Chondrocyte (in vitro differentiated cells): ENCODE measurements at places on chromosomes 2 and 18. TPM values are rescaled to one million over a fixed set of nuclear protein-coding genes. Genes with fewer than 3 reads are reported as not detected.

GRCh38 chr2:196935432-196935831 lies 8.9 kb upstream of the PGAP1 start:
- no peaks in the 10 kb centered on the region for H3K4me1 ChIP-seq
- no peak for DNase-seq
- H3K27ac ChIP-seq, result no peak overlapping the region
- no peaks in the 10 kb centered on the region for H3K27me3 ChIP-seq
- no peaks in the 10 kb centered on the region for H3K36me3 ChIP-seq
- H3K4me3 ChIP-seq, result no peak overlapping the region

LHCGR gene
- total RNA-seq, result not detected in 3 replicates

GRCh38 chr2:179571721-179572120 lies 289.7 kb downstream of the ZNF385B start:
- no peak overlapping the region for H3K4me3 ChIP-seq
- H3K27me3 ChIP-seq, result no peaks in the 10 kb centered on the region
- no peaks in the 10 kb centered on the region for H3K4me1 ChIP-seq
- H3K27ac ChIP-seq, result no peak overlapping the region
- DNase-seq, result no peak
- H3K36me3 ChIP-seq, result no peaks in the 10 kb centered on the region

DNA sequence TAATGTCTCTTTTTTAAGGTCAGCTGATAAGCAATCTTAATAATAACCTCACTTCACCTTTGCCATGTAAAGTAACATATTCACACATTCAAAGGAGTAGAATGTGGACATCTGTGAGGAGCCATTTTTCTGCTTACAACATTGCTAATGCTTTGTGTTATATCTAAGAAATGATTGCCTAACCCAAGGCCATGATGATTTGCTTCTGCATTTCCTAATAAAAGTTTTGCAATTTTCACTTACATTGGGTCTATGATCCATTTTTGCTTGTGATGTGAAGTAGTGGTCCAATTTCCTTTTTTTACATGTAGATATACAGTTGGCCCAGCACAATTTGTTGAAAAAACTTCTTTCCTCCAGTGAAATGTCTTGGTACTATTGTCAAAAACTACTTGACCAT lies 22.0 kb downstream of the RELCH start:
- no peak overlapping the region for H3K4me3 ChIP-seq
- DNase-seq, result no peak
- H3K27me3 ChIP-seq, result no peaks in the 10 kb centered on the region
- H3K4me1 ChIP-seq, result peaks cover 5% of the 10 kb centered on the region
- no peak overlapping the region for H3K27ac ChIP-seq

ELOA2 gene
- total RNA-seq, result not detected in 3 replicates
